ENCODE measurements at places on chromosomes 16 and 17.

DNA sequence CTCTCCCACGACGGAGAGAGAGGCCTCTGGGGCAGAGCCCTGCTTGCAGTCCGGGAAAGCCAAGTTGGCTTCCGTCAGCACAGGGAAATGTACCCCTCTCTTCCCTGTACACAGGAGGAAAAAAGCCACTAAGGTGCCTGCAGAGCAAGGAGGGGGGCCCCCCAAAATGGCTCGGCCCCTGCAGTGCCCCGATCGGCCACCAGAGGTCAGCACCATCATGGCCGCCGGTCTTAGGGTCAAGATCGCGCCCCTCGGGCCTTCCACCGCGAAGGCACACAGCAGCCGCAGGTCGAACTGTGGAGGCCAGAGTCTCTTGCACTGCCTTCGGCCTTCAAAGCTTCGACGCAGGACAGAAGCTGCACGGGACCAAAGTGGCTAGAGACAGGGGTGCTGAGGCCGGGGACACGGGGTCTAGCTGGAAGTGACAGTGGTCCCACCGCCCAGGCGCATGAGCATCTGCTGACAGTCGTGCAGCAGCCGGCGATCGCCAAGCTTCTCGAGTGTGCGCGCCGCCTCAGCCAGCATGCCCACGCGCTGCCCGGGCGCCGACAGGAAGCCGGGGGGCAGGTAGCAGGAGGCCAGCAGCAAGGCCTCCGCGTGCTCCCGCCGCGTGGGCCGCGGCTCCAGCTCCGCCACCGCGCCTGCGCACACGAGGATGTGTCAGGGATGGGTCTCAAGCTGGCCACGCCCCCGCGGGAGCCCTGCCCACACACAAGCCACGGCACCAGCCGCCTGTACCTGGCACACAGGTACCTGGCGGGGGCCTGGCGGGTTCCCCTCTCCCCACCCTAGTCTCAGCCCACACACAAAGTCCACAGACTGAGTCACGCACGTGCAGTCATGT, 24.4 kb downstream of the SREBF1 start:
- no peak for DNase-seq

GRCh38 chr16:65062736-65063583, 58.9 kb downstream of the CDH11 start:
- DNase-seq, result no peak

DNA sequence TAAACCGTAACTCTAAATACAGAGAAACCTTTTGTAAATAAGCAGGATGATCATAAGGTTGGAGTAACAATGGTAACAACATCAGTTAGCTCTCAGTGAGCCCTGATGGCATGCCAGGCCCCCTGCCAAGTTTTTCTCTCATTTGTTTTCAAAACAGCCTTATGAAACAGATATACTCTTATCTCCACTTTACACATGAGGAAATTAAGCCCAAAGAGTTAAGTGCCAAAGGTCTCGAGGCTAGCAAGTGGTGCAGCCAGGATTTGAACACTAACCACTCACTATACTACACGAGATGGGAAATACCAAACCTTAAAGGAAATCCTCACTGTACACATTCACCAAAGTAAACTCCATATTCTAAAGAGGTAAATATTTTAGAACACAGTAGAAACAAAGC, 15.0 kb downstream of the USP31 start:
- no peak for DNase-seq

GRCh38 chr16:56357241-56357764, 68.0 kb downstream of the AMFR start:
- no peak for DNase-seq

- peak; percentile 2 for DNase-seq
Measured at GRCh38 chr17:57735707-57736106, 9.4 kb downstream of the CCDC182 start.

DNA sequence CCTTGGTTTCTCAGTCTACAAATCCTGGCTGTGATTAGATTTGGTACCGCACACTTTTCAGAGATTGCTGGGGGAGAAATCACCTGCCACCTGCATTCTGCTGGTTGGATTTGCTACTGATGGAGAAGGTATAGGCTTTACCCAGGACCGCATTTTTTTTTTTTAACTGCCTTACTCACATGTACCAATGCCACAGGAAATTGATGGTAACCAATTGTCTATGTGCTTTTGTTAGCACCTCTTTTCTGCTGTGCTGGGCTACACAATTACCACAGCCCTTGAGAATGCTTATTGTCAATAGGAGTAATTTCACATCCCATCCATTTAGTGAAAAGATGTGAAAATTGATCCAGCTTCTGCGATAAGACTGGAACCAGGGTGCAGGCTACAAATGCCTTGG, 74.4 kb upstream of the TANC2 start:
- no peak for DNase-seq

DNA sequence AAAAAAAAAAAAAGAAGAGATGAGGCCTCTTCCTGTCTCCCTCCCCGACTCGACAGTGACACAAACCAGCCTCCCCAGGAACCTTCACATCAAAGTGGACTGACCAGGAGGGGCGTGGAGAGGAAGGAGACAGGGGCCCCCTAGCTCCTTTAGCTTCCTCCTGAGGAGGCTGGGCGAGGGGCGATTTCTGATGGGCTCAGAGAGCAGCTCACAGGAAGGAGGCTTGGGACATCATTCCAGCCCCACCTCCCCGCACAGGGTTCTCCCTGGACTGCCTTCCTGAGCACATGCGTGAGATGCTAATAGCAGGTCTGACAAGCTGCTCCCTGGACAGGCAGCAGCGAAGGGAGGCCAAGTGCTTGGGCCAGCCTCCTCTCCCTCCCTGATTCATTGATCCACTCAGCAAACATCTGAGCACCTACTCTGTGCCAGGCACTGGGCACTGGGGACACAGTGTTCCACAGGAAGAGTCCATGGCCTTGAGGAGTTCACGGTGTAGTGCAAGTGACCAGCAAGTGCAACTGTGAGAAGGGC, 14.4 kb upstream of the DOK4 start:
- DNase-seq, result no peak

- DNase-seq, result peak; percentile 89
Measured at GRCh38 chr17:59845595-59846393, 46.9 kb downstream of the TUBD1 start.

DNA sequence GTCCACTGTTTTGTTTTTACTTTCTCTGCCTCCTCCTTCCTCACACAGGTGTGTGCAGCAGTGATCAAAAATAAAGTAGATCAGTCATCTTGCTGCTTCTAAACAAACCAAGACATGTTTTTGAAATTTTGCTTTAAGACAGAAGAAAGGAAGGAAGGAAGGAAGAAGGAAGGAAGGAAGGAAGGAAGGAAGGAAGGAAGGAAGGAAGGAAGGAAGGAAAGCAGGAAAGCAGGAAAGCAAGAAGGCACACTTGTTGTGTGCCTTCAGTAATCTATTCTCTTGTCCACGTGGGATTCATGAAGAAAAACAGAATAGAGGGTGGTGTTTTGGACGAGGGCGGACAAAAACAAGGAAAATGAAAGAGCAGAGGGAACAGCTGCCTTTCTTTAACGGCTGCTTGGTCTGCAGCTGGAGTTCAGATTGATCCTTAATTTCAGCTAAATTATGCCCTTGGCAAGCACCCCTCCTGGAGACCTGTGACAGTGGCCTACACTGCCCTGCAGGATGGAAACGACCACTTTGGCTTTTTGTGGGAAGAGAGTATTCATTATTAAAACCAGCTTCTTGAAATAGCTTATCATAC, 188.5 kb upstream of the IRX3 start:
- no peak for DNase-seq

DNA sequence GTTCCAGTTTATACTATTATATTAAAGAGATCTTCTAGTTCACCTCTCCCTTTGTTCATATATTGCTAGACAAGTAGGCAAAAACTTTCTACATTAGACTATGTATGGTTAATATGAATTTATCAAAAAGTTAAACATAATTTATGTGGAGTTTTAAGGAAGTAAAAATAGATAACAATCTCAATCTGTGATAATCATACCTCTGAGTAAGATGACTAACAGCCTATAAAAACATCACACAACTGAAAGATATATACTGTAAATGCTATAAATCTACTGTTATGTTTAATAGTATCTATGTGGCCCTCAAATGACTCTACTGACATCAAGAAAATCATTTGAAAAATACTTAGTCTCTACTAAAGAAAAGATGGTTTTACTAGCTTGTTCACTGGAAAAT, 37.1 kb downstream of the AP1G1 start:
- DNase-seq, result no peak

GRCh38 chr16:63059676-63060075, 1023.4 kb upstream of the CDH8 start:
- no peak for DNase-seq

All from NCI-H748 treated with DMSO at 0.1 percent for 48 hours (cell line).